ENCODE measurements at places on chromosomes 13 and 19.

- no peak for DNase-seq
These were observed 697 bp upstream of the DGKH start for GRCh38 chr13:42047561-42048341.

DNA sequence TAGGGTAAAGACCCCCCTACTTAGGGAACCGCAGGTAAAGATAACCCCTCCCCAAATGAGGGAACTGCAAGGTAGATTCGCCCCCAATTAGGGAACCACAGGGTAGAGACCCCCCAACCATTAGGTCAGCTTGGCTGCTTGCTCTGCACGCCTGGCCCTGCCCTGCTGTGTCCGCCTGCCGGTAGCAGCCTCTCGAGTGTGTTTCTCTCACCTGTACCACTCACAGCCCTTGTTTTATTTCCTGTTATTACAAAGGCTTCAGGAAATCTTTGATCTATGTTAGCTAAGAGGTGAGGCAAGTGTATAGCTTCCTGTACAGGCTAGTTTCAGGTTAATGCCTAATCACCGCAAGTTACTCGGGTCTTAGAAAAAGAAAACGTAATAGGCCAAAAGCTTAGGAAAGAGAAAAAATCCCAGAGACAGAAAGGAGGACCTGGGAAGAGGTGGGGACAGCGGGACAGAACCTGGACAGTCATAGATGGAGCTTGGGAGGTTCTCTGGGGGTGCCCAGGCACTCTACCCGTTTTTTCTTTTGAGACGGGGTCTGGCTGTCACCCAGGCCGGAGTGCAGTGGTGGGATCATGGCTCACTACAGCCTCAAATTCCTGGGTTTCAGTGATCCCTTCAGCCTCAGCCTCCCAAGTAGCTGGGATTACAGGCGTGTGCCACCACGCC is 23.1 kb upstream of the EIF3G start:
- DNase-seq, result no peak

DNA sequence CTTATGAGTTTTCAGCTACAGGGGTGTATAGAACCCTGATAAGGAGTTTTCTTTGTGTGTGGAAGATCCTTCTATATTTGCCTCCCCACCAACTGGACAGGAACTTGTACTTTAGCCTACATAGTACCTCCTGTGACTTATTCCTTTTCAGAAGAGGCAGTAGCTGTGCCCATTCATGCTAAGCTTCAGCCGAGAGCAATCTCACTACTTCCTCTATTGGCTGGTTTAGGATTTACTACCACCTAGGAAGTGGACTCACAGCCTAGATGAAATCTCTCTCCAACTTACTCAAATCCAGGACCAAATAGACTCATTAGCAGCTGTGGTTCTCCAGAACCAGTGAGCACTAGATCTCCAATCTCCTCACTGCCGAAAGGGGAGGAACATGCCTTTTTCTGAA is 2.3 kb upstream of the REX1BD start:
- DNase-seq, result no peak

GRCh38 chr19:49150944-49151243 is 4.3 kb downstream of the HRC start:
- DNase-seq, result no peak

DNA sequence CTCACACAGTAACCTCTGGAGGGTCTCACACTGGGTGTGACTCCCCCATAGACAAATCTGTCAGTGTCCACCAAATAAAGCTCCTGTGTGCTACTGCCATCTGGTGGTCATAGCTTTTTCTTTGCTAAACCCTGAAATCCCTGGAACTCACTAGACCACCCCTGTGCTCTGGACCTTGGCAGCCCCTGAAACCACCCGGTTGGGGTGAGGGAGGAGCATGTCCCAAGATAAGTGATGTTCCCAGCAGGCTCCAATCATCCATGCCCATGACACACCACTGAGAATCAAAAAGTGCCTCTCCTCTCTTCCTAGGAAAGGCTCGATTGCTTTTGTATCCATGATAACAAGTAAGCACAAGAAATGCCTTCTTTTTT is 6.5 kb upstream of the HSD17B14 start:
- no peak for DNase-seq
